CD4-positive, alpha-beta T cell (primary cell): ENCODE measurements at places on chromosomes 6 and 20.

DNA sequence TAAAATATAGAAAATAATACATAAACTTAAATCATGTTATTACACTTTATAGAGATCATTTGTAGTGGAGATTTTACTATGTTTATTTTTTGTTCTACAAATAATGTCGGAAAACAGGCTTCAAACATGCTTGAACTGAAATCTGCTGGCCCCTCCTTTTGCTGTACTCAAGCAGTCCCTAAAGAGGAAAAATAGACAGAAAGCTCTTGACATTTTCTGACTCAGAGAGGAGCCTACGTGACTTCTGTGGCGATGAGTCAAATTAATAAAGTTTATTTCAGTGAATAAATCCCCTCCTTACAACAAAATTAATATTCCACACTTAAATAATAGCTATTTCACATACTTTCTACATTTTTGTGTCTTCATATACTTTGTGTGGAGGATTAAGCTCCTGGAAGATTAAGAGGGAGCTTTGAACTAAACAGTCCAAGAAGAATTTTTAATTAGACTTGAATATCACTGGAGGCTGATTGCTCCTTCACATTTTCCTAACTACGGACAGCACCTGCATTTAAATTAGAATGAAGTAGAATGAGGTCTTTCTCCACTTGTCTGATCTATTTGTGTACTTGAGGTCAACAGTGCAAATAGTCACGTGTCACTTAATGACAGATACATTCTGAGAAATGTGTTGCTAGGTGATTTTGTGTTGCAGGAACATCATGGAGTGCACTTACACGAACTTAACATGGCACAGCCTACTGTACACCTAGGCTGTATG is 1.7 kb upstream of the TREM1 start:
- no peak for DNase-seq

- DNase-seq = no peak
Observed at GRCh38 chr6:84500726-84501125, 263.7 kb downstream of the TBX18 start.

- DNase-seq = no peak
Observed at GRCh38 chr20:57241363-57241991, 25.0 kb downstream of the BMP7 start.

DNA sequence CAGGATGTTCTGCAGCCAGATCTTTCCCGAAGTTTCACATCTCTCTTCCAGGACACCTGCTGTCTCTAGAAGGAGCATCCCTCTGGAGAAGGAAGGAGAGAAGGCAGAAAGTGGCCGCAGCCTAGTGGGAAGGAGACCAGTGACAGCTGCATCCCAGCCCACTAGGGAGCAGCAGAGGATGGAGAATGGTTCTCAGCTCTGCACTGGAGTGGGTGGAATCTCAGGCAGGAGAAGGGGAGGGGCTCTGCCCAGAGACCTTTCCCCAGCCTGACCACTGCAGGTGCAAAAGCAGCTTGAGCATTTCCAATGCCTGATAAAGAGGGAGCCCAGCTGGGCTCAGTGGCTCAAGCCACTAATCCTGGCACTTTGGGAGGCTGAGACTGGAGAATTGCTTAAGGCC is 32.3 kb downstream of the NCR2 start:
- DNase-seq = no peak

- peak; percentile 43 for DNase-seq
Observed at GRCh38 chr6:11263291-11263775, 30.9 kb upstream of the NEDD9 start.

GRCh38 chr6:148358196-148358785 is 15.7 kb downstream of the SASH1 start:
- no peak for DNase-seq

- peak; percentile 75 for DNase-seq
Observed at GRCh38 chr6:167350731-167351655, 26.1 kb downstream of the TTLL2 start.

- no peak for DNase-seq
Observed at GRCh38 chr6:4404415-4404814, 269.0 kb upstream of the ECI2 start.

GRCh38 chr6:32255199-32256153 is 31.6 kb upstream of the NOTCH4 start:
- peak; percentile 50 for DNase-seq
